AG10803 (cell line): ENCODE measurements at places on chromosomes 6 and 20.
A peak's percentile ranks its signal among the peaks of the same experiment; 100 is the strongest.

DNA sequence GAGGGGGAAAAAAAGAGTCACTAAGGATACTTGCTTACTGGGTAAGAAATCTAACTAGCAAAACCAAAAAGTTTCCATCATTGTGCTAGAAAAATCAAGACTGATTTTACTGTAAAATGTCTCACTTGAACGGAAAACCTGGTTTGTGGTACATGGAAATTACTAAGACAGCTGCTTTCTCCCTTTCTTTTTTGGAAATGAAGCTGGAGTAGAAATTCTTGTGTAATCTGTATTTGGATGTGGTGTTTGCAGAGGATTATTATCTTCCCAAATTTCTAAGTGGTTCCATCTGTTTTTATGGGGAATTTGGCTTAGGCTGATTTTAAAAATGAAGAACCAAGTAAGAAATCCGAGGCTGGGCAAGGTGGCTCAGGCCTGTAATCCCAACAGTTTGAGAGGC lies 20.4 kb downstream of the EPB41L2 start:
- DNase-seq = peak; percentile 84

GRCh38 chr6:42459888-42460287 lies 8.2 kb upstream of the TRERF1 start:
- no peak for DNase-seq

DNA sequence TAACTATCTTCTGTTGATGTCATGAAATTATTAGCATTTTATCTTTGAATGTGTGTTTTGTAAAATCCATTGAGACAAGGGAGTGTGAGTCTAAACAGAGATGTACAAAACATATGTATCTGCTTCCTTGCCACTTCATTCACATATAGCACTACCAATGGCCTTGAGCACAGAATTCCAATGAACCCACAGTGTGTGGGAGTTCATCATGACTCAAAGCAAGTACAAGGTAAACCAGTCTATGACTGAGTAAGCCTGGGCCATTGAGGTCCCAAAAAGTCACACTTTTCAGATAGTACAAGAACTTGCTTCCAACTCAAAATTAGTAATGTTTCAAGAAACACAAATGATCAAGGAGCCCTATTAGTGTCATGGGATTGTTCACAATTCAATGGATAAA lies 218.6 kb downstream of the MANEA start:
- no peak for DNase-seq

GRCh38 chr6:20875369-20875963 lies 341.2 kb downstream of the CDKAL1 start:
- DNase-seq = peak; percentile 28

DNA sequence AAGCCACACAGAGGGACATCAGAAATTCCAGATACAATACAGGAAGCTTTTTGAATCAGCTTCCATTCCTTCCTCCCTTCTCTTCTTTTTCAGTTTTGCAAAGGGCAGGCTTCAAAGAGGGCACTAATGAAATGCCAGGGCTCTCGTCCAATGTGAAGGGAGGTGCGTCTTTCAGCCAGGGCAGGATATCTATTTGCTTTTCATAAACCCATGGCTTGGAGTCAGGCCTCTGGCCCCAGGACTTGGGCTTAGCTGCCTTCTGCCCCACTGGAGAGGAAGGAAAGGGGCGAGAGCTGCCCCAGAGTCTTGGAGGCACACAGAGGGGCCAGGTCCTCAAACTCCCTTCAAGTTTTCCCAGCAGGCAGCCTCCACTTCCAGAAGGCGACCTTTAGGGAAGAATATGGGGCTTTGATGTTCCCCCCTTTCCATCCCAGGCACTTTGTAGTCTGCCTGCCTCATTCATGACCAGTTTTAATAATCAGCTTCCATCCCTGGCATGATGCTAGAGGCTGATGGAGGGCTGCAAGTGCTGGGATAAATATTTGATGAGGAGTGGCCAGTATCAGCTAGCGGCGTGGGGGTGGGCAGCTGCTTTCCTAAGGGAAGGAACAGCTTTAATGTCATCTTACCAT lies 234.8 kb downstream of the NRN1 start:
- DNase-seq = no peak

DNA sequence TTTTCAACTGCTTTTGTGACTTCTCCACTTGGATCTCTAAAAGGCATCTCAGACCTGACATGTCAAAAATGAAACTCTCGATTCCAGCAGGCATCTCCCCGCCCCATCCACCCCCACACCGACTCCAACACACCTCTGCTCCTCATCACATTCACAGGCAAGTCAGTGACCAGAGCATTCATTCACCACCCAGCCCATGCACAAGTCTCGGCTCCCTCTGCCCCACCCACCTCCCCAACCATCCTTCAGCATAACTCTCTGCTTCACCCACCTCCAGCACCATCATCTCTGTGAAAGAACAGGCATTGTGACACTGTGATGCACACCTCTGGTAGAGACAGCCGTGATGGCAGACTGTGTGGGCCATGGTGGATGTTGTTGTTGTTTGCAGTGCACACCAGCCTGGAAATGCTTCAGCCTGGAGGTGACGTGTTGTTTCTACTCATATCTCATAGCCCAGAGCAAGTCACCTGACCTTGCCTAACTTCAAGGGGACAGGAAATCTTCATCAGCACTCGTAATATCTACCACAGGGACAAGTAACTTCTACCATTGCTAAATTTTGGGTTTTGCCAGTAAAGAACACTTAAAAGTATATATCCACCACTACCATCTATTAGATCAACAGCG lies 56.5 kb downstream of the ANKRD60 start:
- DNase-seq = no peak

DNA sequence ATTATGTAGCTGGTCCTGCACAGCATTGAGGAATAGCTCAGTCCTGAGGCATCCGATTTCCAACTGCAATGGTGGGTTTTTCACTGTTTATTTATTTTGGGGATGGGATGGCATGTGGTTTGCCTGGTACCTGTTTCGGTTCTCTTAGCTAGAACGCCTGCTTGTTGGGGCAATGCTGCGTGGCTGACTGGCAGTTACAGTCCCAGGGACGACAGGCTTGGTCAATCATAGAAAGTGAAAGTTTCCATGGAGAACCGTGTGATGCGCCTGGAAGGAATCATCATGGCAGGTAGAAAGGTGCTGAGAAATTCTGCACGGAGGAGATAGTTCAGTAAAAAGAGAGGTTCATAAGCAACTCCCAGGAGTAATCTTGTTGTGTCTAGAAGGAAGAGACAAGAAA lies 18.4 kb downstream of the ID4 start:
- DNase-seq = no peak

- DNase-seq = no peak
Measured at GRCh38 chr6:44530209-44530909, 142.9 kb downstream of the CDC5L start.
